Stimulated activated CD4-positive, alpha-beta T cell treated with anti-CD3 and anti-CD28 coated beads, Interleukin-1b, Interleukin-23, amount 100 ng/mL, for 48 hours (primary cell): ENCODE measurements at places on chromosomes 11 and 22.

GRCh38 chr11:77400271-77400670 is 73.6 kb downstream of the PAK1 start:
- DNase-seq: no peak

- DNase-seq: no peak
Observed at GRCh38 chr22:36846271-36846670, 14.5 kb upstream of the NCF4 start.

DNA sequence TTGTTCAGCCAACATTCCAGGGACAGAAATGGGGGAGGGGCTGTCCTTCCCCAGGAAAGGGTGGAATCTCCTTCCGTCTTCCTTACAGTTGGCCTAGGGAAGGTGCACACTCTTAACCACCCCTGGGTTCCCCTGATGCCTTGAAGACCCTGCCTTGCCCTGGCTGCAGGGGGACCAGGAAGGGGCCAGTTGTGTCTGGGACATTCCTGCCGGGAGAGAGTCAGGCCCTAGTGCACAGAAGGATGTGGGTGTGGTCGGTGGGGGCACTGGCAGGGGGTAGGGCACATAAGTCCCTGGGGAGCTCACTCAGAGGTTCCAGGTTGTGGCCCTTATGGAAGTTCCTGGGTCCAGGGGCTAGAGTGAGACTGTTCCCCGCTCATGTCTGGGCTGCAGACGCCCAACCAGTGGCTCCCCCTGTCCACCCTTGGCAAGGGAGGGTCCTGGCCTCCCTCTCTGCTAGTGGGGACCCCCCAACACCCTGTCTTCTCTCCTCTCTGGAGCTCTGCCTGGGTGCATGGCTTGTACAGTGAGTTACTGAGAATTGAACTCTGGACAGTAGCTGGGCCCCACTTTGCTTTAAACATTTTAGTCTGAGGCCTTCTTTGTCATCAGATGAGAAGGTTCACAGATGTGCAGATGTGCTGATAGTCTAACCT is 2.0 kb upstream of the APOBEC3A start:
- no peak for DNase-seq

DNA sequence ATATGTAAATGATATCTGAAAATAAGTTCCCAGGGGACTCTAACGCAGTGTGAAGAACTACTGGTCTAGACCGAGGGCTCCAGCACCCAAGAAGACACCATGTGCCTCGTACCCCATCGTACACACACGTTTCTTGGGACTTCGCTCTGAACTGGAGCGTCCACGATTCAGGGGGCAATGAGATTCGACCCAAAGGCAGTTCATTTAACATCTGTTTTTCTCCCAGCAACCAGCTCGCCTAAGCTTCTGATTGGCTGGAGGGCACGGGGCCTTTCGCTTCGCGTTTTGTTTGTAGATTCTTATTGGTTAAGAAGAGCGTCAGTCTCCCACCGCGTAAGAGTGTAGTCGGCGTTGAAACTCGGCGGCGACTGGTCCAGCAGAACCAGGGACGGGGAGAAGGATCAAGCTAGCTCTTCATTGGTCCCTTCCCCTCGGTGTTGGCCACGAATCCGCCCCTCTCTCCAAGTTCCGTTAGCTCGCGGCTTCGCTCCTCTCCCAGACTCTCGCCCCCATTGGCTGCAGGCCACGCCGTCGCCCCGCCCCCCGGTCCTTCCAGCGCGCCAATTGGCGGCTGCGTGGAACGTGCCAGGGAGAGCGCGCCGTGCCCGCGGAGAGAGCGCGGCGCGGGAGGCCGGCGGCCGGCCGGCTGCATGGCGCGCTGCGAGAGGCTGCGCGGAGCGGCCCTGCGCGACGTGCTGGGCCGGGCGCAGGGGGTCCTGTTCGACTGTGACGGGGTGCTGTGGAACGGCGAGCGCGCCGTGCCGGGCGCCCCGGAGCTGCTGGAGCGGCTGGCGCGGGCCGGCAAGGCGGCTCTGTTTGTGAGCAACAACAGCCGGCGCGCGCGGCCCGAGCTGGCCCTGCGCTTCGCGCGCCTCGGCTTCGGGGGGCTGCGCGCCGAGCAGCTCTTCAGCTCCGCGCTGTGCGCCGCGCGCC is at the start of gene PDXP:
PDXP (plus strand) TSS at position 591 of the 933 bp plus-strand sequence; CDS start at position 651, 60 bp downstream.
- peak; percentile 98 for DNase-seq

DNA sequence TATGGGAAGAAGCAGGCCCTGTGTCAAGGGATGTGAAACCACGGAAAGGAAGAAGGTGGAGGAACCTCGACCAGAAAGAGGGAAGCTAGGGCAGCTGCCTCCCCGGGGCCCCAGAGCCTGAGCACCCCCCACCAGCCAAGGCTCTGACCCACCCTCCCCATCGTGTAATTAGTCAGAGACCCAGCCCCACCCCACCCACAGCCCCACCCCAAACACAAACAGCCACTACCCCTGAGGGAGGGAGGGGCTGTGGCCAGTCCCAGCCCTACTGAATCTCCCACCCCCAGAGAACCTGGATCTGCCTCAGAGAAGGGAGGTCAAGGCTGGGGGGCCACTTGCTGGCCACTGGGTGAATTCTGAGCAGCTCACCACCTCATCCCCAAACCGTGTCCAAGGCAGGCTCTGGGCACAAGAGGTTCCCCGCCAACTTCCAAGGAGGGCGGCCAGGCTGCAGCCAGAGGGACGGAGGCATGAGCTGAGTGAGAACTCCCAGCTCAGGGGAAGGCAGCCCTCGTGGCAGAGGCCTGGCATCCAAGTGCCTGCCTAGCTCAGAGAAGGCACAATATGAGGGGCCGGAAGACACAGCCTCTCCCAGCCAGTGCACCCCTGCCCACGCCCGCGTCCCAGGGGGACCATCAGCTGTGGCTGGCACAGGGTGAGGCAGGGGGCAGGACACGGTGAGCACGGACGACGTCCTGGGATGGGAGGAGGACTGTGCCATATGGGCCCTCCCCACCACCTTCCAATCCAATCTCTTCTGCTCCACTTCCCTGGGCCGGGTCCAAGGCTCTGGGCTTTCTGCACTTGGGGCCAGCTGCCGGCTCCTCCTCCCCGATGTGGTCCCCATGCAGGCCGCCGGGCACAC is 2.7 kb downstream of the PLXNB2 start:
- DNase-seq: no peak

DNA sequence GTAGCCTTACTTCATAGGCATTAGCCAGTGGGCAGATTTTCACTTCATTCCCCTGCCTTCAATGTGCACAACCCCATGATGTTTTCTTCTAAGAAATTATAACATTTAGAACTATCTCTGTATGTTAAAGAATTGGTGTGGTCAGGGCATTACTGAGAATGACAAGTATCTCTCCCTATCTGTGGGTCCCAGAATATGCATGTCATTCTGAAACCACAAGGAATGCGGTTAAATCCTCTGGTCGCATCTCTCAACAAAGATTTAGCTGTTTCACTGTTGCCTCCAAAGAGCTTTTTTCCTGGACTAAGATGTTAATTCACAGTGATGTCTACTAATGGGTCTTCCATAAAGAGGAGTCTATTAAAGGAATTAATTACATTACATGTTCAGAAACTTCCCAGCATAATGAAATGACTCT is 62.7 kb downstream of the LIF start:
- DNase-seq: no peak

- no peak for DNase-seq
Observed at GRCh38 chr11:119567688-119568582, 145.0 kb upstream of the THY1 start.

DNA sequence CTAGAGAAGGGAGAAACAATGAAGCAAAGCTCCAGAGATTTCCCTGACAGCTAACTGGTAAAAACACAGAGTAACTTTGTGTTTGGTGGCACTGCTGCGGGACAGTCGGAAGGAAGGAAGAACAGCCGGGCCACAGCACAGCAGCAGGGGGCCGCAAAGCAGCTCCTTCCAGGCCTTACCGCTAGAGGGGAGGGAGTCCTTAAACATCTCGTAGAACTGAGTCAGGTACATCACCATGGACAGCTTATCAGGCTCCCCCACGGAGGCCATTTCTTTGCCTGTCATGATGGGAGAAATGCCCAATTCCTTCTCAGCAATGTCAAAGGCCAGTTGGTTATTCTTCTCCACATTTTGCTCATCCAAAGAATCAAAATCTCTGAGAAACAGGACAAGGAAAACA is 114.6 kb upstream of the BID start:
- no peak for DNase-seq
